T follicular helper cell (primary cell): ENCODE measurements at places on chromosomes 2 and 18.

DNA sequence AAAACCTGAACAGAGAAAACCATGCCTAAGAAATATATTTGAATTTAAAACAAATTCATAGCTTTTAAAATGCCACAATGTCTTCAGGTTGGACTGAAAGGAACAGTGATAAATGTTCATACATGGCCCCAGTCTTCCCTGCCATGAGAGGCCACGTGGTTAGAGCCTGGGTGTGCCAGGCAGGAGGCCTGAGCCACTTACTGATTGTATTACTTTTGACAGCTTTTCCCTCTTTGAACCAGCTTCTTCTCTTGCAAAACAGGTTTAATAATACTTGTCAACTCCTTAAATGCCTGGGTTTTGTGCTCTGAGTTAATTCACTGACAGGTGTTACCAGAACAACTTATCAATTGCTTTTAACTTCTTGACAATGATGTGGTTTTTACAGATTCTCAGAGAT is 27.0 kb downstream of the RBKS start:
- DNase-seq: no peak

DNA sequence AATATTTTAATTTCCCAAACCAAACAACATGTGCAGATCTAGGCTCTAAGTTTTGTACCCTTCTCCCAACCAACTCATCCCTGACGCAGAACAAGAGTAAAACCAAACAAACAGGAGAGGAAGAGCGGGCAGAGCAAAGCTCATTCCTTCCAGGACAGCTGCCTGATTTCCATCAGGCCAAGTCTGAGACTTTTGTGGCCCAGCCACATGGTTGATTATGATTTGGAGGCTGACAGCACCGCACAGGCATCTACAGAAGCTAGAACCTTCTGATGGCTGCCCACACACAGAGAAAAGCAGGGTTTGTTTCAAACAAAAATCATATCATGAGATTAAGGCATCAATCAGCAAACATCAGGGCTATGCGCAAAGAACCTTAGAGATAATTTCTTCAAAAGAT is 262.6 kb downstream of the TNS1 start:
- DNase-seq: no peak

- no peak for DNase-seq
Measured at GRCh38 chr2:29871541-29871940, 49.8 kb downstream of the ALK start.

- no peak for DNase-seq
Measured at GRCh38 chr18:36128907-36129299, 237 bp downstream of the SLC39A6 start.

DNA sequence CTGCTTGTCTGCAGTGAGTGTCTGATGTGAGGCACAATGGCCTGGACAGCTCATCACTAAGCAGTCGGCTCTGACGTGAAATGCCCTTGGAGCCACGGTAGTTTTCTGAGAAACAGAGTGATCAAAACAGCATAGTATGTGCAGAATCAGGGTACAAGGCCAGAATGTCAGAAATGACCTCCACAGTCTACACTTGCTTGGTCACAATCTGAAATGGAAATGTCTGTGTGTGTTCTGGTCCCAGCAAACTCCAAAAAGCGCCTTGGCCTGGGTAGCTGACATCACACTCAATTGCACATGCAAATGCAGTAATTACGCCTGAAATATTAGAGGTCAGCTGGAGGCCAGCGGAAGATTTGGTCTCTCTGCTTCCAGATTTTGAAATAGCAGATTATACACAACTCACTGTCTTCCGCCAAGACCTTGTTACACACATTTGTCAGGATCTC is 95.4 kb downstream of the CTAGE1 start:
- no peak for DNase-seq

- no peak for DNase-seq
Measured at GRCh38 chr2:8094526-8094925, 587.3 kb upstream of the ID2 start.

- no peak for DNase-seq
Measured at GRCh38 chr2:118103951-118104940, 16.0 kb downstream of the INSIG2 start.

GRCh38 chr18:52936931-52937330 is 596.9 kb downstream of the DCC start:
- DNase-seq: no peak

DNA sequence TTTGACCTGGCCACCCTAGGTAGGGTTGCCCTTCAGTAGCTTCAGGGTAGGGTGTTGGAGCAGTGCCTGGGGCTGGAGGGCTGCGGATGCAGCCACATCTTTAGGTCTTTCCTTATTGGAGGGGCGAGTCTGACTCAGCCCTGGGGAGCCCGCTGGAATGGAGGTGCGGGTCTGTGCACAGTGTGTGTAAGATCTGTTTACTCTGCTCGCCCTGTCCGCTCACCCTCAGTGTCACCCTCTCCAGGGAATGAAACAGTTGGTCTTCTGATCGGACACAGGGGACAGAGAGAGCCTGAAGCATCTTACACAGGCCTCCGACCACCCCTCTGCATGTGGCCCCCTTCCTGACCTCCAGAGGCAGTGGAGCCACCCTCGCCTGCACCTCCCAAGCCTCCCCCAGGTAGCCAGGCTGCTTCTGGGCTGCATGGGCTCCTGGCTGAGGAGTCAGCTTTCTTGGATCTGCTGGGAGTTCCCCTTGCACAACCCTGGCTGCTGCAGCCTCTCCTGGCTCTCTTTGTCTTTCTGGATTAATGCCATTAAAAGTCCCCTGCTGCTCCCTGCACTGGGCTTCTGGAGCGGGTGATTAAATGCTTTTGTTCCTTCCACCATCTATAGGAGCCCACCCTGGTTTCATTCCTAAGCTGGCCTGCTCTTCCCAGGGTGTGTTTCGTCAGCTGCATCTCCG is 82.6 kb downstream of the ASB1 start:
- no peak for DNase-seq

- DNase-seq: no peak
Measured at GRCh38 chr2:239585422-239585821, 184.6 kb upstream of the HDAC4 start.
